Panc1 (cell line): ENCODE measurements at places on chromosomes 13 and 19. TPM values are rescaled to one million over a fixed set of nuclear protein-coding genes. Genes with fewer than 3 reads are reported as not detected.

- peak; percentile 25 for DNase-seq
These were observed 20.7 kb downstream of the TNFSF11 start for GRCh38 chr13:42594481-42595252.

GRCh38 chr19:1250437-1251260 lies 2.3 kb downstream of the MIDN start:
- DNase-seq, result no peak

DNA sequence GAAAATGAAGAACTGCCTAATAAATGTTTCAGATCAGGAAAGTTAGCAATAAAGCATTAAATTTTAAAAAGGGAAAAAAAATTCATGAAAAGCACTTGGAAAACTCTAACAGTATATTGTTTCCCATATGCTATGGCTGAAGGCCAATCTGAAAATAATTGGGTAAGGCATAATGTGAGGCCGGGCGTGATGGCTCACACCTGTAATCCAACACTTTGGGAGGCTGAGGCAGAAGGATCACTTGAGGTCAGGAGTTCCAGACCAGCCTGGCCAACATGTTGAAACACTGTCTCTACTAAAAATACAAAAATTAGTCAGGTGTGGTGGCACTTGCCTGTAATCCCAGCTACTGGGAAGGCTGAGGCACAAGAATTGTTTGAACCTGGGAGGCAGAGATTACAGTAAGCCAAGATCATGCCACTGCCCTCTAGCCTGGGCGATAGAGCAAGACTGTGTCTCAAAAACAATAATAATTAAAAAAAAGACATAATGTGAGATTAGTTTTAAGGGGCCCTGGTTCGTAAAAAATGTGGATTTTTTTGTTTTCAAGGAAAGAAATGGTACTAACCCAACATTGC lies 15.2 kb downstream of the INTS6 start:
- DNase-seq, result no peak

DNA sequence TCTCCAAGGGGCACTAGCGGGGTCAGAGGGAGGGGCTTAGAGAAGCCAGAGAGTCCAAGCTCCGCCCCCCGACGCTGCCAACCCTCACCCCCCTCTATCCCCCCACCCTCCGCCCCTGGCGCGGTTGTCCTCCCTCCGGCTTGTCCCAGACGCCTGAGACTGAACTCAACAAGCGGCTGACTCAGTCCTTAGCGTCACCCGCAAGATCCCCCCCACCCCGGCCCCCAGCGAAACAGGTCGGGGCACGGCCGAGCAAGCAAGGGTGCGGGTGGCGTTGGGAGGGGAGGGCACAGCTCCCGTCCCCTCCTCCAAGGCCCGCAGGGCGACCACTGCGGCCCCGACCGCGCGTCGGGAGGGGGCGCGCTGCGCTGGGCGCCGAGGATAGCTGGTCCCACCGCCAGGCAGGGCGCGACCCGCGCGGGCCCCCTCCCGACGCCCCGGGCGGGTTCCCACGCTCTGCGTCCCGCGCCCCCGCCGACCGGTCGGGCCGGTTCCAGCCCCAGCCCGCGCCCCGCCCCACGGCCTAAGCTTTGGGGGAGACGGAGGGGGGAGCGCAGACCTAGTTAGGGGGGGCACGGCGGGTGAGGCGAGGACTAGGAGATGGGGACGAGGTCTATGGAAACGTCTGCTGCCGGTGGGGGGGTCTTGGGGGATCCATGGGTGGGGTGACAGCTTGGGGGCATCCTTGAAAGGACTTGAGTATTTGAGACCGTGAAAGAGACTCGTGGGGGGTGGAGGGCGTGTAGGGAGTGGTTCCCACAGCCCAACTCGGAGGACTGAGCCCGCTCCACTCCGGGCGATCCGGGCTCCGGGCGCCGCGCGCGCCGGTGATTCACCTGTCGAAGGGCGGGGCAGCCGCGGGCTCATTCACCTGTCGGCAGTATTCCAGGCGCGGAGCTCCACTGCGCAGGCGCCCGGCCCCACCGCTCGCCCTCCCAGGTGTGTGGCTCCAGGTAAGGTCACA lies 5.1 kb downstream of the NOTCH3 start:
- DNase-seq, result no peak

DNA sequence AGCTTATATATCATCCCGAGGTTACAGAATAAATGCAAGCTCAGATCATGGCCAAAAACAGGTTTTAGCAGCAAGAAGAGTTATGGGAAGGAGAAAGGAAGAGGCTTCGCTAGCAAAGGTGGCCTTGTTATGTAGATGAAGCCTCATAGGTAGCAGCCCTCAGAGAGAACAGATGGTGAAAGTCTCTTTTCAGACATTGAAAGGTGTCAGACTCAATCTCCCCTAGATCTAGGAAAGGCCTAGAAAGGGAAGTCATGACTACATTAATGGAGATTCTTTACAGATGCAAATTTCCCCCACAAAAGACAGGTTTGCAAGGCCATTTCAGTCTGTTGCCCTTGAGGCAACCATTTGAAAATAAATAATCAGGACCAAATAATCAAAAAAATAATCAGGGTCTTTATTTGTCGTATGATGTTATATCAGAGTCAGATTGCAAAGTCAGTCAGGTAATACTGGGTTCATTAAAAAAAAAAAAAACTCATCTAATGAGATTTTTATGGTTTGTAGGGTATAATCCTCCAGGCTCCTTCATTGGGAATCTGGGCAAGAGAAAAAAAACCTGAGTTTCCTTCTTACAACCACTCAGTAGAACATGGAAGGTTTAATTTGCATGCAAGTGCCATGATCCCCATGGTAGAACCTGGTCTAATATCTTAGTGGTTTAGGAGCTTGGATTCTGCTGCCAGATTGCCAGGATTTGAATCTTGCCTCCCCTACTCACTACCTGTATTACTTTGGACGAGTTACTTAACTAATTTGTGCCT lies 50.8 kb upstream of the HTR2A start:
- DNase-seq, result no peak

GRCh38 chr13:110197026-110197425 lies 109.9 kb downstream of the COL4A1 start:
- DNase-seq, result no peak

DNA sequence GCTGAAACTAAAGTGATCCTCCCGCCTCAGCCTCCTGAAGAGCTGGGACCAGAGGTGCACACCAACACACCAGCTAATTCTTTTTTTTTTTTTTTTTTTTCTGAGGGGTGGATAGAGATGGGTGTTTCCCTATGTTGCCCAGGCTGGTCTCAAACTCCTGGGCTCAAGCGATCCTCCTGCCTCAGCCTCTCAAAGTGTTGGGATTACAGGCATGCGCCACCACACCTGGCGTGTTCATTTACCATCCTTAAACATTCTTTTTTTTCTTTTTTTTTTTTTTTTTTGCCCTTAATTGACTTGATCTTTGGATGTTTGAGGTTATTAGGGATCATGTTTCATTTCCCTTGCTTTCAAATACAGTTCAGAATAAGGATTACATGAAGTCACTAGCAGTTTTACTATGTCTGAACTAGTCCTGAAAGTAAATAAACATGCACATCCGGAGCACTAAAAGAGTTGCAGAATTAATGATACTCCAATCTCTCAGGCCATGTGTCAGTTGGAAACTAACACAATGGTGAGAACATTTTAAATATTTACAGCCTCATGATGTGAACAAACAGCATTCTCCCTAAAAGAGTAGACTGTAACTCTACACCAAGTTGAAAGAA lies 10.2 kb downstream of the UTP14C start:
- DNase-seq, result no peak

GRCh38 chr13:112967686-112968379 lies 1.2 kb upstream of the MCF2L start:
- no peak for DNase-seq

GRCh38 chr19:17454576-17455071 lies 6.1 kb downstream of the NXNL1 start:
- DNase-seq, result no peak

DNA sequence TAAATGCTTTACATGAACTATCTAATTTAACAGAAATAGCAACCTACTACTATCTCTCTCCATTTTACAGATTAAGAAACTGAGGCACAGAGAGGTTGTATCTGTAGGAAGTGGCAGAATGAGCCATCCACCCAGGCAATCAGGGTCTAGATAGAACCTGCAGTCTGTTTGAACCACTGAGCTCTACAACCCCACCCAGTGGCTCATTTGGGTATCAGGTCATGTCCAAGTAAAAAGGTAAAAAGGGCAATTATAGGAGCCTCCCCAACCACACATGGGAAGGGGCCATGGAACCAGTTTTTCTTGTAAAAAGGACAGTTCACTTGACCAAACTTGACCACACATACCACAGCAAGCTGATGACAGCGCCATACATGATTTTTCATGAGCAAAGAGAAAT lies 92.9 kb upstream of the SGCG start:
- DNase-seq, result peak; percentile 10

GRCh38 chr19:291561-292280 lies 518 bp upstream of the PLPP2 start:
- no peak for DNase-seq

GRCh38 chr19:18514800-18515682 lies 6.8 kb downstream of the ELL start:
- no peak for DNase-seq

- no peak for DNase-seq
These were observed 903 bp downstream of the LATS2 start for GRCh38 chr13:21060338-21061028.

- DNase-seq, result no peak
These were observed 70.6 kb downstream of the MTUS2 start for GRCh38 chr13:28890712-28891111.

- no peak for DNase-seq
These were observed 2625.6 kb upstream of the PCDH20 start for GRCh38 chr13:64041296-64041695.

The IZUMO2 gene
- not detected for total RNA-seq

The SYT3 gene
- not detected for total RNA-seq

The EDNRB gene
- total RNA-seq, result 0.18 TPM

The CRLF1 gene
- 3.5 TPM for total RNA-seq

The KIRREL2 gene
- total RNA-seq, result 5.0 TPM
